ENCODE measurements at places on chromosomes 4 and X. TPM values are rescaled to one million over a fixed set of nuclear protein-coding genes. Genes with fewer than 3 reads are reported as not detected.

DNA sequence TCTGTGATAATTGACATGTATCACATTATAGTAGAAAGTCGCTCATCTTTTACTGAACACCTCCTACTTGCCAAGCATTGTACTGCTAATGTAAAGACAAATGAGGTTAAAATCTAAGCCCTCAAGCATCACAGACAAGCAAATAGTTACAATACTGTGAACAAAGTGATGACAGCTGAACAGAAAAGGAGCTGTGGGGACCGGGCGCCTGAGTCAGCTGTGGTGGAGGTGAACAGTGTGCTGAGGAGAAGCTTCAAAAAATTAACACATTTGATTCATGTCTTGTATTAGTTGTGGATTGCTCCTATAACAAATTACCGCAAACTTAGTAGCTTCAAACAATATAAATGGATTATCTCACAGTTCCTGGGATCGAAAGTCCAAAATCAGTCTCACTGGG is 124.3 kb downstream of the MAPK10 start:
- H3K36me3 ChIP-seq = no peaks in the 10 kb centered on the region
- H3K4me1 ChIP-seq = no peaks in the 10 kb centered on the region
- DNase-seq = no peak

IL2 gene
- 0.76 TPM for total RNA-seq

- H3K4me3 ChIP-seq = no peak overlapping the region
- H3K4me1 ChIP-seq = no peaks in the 10 kb centered on the region
- no peak for DNase-seq
- H3K27me3 ChIP-seq = peaks cover 8% of the 10 kb centered on the region
- H3K36me3 ChIP-seq = no peaks in the 10 kb centered on the region
- H3K27ac ChIP-seq = no peak overlapping the region
Measured at GRCh38 chr4:123583043-123583442, 186.4 kb downstream of the SPRY1 start.

- H3K36me3 ChIP-seq = peaks cover 3% of the 10 kb centered on the region
- no peak for DNase-seq
- H3K27me3 ChIP-seq = no peaks in the 10 kb centered on the region
- H3K4me1 ChIP-seq = no peaks in the 10 kb centered on the region
Measured at GRCh38 chr4:2338754-2339457, 77.0 kb upstream of the MXD4 start.

DNA sequence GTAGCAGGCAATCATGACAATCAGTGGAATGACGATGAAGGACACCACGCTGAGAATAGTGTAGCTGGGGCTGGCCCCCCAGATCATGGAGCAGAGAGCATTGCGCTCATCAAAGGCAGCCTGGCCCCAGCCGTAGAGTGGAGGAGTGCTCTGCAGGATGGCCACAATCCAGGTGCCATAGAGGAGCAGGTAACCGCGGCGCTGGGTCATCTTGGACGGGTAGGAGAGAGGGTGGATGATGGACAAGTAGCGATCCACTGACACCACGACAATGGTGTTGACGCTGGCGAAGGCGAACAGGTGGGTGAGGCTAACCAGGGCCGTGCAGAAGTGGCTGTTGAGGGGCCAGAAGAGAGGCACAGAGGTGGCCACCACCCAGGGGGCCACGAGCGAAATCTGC is 2.8 kb downstream of the GPR101 start:
- H3K4me3 ChIP-seq = no peak overlapping the region
- no peak overlapping the region for H3K27ac ChIP-seq
- no peak for DNase-seq
- H3K36me3 ChIP-seq = peaks cover 5% of the 10 kb centered on the region
- peaks cover 9% of the 10 kb centered on the region for H3K4me1 ChIP-seq
- peaks cover 31% of the 10 kb centered on the region for H3K27me3 ChIP-seq

DNA sequence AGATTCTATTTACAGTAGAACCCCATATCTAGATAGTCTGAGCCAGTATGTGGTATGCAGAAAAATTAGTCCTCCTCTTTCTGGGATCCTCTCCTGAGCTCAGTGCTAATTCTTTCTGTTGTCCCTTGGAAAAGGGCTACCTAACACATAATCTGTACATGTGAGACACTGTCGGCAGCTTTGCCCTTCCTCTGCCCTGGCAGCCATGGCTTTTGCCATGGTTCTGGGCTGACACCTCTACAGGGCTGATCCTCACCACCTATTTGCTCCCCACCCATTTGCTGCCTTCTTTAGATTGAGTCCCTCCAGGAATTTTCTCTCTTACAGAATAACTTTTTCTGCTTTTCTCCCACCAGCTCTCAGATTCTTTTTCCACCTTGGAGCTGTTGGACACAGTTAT is 64.7 kb upstream of the MAP9 start:
- H3K4me3 ChIP-seq = no peak overlapping the region
- H3K27ac ChIP-seq = no peak overlapping the region
- H3K36me3 ChIP-seq = no peaks in the 10 kb centered on the region
- DNase-seq = no peak

DNA sequence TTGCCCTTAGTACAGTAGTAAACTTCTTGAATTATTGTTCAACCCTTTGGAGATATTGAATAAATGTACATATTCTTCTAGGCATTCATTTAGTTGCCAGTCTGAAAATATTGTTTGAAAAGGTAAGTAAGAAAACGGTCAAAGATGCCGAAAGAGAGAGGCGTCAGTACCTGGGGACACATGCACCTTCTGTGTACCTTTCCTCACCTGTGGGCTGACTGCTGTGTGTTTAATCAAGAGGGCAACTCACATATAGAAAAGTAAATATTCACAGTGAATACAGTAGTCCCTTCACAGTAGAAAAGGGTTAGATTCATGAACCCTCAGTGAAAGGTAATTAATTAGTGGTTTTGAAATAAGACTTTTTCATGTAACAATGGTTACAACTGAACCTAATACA is 6.9 kb downstream of the ANXA10 start:
- H3K27ac ChIP-seq = no peak overlapping the region
- no peak overlapping the region for H3K4me3 ChIP-seq
- no peaks in the 10 kb centered on the region for H3K27me3 ChIP-seq

SMR3B gene
- not detected for total RNA-seq

DNA sequence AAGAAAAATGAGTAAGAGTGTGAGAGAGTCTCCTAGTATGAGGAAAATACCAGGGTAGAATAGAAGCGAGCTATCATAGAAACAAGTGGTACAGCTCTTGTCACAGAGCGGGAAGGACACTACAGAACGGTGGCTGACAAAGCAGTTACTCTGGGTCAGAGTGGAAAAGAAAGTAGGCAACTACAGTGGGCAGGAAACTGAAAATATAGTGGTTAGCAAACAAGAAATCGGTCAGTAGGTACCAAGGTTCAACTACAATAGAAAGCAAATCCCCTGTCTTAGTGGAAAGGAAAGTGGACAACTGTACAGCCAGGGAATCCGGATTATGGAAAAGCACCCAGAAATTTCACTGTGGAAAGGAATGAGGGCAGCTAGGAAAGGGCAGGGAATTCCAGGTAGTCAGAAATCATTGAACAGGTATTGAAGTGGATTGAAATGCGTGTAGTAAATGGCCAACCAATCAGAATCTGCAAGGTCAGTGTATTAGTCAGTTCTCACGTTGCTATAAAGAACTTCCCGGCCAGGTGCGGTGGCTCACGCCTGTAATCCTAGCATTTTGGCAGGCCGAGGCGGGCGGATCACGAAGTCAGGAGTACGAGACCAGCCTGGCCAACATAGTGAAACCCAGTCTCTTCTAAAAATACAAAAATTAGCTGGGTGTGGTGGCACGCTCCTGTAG is 219.6 kb upstream of the DIAPH2 start:
- H3K27ac ChIP-seq = no peak overlapping the region
- DNase-seq = no peak
- peaks cover 2% of the 10 kb centered on the region for H3K36me3 ChIP-seq
- peaks cover 2% of the 10 kb centered on the region for H3K27me3 ChIP-seq
- H3K4me1 ChIP-seq = no peaks in the 10 kb centered on the region
- no peak overlapping the region for H3K4me3 ChIP-seq
